HCEC 1CT (cell line): ENCODE measurements at places on chromosomes 11 and 22.

DNA sequence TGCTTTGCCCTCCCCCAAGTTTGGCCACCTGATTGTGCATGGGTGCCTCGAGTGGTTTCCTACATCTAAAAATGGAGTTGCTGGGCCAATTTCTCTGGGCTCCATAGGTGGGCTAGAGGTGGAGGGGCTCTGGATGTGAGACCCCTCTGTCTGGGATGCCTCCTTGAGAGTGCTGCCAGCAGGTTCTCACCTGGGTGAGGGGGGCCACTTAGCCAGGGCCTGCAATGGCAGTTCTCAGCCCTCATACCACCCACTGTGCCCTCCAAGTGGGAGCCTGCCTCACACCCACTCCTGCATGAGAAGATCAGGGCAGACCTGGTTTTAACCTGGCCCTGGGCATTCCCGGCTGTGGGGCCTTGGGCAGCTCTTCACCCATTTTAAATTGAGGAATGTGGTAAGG, 83.9 kb downstream of the CABIN1 start:
- no peak for DNase-seq

DNA sequence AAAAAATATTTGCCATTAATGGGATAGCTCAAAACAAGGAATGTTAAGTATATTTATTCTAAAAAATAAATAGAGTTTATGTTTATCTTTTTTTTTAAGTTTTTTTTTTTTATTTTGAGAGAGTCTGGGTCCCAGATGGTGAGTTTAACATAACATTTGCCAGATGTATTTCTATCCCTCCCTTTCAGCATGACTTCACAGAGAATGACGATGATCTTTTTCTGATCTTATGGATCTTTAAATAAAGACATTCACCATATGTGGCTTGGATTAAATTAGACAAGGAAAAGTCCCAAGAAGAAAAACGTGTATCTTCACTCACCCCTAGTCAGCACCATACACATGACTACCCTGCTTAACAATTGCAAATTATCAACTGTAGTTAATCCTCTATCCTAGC, 839.8 kb upstream of the CNTN5 start:
- DNase-seq, result no peak

DNA sequence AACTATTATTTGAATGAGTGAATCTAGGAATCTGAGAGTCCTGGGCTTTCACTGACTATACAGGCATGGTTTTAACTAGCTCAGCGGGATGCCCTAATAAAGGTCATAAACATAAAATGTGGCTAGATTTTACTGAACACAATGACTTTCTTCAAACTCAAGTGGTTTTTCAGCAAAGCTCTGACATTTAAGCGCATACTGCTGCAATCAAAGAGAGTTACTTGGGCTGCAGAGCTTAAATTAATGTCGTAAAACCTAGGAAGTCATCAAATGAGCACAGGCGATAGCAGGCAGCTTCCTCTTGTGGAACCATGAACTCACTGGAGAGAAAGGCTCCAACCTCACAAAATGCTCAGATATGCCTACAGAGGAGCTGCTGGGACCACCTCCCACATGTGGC, 6.7 kb downstream of the CSNK2A3 start:
- no peak for DNase-seq

DNA sequence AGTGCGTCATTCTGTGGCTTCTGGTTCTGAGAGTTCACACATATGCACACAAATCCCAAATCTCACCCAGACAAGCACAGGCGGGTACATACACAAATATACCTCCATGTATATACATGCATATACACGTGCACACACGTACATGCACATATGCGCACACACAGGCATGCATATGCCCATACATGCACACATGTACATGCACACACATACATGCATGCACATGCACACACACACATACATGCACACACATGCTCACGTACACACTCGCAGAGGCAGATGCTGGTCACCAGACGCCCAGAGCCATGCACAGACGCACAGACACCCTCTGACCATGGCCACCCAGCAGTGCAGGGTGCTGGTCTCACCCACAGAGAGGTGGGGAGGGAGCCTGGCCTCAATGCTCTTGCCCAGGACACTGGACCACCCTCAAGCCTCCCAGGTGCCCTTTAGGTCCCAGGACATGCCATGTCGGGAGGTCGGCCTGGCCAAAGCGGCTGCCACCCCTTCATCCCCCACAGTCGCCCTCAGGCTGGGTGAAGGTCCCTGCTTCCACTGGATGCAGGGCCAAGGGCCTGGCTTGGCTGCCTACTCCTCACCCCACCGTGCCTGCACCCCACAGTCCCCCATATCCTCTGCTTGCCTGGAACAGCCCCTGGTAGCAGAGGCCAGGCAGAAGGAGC, 9.5 kb downstream of the DUSP8 start:
- no peak for DNase-seq

GRCh38 chr11:64500176-64501013, 90.6 kb upstream of the SLC22A12 start:
- no peak for DNase-seq

DNA sequence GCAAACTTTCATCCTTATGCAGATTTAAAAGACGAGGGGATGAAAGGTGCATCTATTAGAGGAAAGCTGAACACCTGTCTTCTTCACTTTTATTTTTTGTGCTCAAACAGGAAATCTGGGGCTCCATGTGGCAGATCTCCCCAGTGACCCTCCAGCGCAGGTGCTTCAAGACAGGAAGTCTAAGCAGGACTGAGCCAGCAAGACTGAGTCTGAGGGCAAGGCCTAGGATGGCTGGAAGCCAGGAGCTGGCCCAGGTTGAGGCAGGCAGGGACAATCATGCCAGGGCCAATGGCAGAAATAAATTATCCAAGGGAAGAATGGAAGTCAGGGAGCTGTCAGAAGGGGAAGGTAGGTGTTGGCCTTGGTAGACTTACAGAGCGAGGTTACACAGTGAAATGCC, 101.1 kb upstream of the SPON1 start:
- DNase-seq, result no peak

- DNase-seq, result no peak
These were observed 16.1 kb downstream of the MUC5B start for GRCh38 chr11:1238767-1239595.

GRCh38 chr11:115168229-115168671, 336.0 kb downstream of the CADM1 start:
- DNase-seq, result no peak

DNA sequence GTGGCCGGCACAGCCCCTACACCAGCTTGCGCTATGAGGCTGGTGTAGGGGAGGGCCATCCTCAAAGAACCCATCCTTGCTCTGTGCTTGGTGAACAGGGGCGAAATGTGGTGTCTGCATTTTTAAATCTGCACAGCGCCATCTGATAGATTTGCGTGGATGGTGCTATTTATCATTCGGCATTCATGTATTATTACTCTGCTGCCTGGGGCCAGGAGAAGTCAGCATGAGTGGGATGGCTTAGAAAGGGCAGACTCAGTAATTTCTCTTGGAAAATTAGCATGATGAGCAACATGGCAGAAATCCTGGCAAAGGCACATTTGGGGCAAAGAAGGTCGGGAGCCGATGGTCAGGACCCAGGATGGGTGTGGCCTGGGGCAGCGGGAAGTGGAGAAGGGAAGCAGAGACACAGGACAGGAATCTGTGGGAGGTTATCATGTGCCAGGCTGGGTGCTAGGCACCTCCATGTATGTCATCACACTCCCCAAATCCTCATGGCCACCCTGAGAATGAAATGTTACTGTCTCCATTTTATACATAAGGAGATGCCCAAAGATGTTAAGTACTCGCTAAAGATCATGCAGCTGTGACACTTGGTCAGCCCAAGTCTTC, 149.0 kb downstream of the CEP164 start:
- DNase-seq, result no peak

- DNase-seq, result no peak
These were observed 225.6 kb downstream of the TMEM135 start for GRCh38 chr11:87263264-87263838.

DNA sequence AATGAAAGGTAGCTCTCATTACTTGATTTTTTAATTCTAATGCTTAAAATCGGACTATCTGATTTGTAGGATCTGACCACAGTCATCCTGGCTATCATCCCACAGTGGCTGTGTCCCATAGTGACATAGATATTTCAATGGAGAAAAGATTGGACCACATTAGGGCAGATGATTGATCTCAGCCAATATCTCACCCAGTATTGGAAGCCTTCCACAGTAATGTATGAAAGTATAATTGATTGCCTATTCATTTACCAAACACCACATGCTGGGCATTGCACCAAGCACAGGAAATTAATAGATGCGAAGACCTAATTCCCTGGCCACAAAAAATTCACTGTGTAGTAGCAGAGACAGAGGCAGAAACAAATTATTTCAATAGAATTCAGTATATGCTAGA, 37.6 kb downstream of the FZD4 start:
- no peak for DNase-seq

DNA sequence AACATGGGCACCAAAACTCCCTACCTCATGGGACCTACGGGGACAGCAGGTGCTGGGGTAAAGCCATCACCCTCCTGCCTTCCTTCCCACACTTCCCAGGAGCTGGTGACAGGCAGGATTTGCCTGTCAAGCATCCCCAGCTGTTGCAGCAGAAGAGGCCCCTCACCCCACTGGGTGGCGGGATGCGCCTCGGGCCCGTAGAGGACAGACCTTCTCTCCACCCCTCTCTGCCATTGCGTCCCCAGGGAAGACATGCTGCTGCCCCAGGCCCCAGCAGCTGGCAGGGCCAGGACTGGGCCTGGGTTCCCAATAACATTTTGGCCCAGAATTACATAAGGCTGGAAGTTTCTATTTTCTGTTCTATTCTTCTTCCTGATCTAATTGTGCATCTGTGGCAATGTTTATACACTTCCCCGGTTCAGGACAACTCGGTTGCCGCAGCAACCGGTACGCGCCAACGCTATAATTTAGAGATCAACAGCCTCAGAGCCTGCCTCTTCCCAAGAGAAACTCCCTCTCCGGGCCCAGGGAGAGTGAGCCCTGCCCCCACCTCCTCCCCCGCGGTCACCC, 25.4 kb downstream of the KCNJ4 start:
- no peak for DNase-seq

GRCh38 chr22:27732391-27732790, 69.2 kb downstream of the MN1 start:
- no peak for DNase-seq

- no peak for DNase-seq
These were observed 63.6 kb downstream of the NFAM1 start for GRCh38 chr22:42368379-42369249.

DNA sequence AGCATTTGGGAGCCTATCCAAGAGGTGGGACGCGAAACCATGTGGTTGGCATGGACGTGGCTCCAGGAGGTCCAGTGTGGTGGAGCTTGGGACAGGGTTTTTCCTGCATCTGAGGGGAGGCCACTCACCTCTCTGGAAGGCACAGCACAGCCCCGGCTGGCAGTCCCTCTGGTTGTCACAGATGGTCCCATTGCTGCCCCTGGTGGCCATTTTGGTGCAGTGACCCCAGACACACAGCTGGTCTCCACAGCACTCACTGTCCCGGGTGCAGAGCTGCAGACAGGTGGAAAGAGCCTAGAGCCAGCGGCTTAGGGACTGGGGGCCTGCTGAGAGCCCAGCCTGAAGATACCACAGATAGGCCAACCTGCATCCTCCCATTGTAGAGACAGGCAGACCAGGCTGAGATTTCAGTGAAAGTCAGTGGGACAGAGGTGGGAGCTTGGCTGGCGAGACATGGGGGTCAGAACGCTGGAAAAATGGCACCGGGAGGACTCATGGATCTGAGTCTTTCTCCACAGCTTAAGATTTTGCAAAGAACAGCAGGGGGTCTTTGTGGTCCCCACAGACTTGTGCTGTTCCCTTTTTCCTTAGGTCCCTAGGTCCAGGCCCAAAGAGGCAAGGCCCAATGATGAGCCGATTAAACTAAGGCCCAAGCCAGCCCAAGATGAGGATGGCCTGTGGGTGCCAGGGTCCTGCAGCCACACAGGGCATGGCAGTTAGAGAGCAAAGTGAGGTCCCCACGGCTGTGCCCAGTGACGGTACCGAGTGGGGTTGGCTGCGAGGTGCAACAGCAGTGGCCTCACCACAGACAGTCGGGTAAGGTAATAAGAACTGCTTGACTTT, 41.4 kb downstream of the DKK3 start:
- DNase-seq, result peak; percentile 44

DNA sequence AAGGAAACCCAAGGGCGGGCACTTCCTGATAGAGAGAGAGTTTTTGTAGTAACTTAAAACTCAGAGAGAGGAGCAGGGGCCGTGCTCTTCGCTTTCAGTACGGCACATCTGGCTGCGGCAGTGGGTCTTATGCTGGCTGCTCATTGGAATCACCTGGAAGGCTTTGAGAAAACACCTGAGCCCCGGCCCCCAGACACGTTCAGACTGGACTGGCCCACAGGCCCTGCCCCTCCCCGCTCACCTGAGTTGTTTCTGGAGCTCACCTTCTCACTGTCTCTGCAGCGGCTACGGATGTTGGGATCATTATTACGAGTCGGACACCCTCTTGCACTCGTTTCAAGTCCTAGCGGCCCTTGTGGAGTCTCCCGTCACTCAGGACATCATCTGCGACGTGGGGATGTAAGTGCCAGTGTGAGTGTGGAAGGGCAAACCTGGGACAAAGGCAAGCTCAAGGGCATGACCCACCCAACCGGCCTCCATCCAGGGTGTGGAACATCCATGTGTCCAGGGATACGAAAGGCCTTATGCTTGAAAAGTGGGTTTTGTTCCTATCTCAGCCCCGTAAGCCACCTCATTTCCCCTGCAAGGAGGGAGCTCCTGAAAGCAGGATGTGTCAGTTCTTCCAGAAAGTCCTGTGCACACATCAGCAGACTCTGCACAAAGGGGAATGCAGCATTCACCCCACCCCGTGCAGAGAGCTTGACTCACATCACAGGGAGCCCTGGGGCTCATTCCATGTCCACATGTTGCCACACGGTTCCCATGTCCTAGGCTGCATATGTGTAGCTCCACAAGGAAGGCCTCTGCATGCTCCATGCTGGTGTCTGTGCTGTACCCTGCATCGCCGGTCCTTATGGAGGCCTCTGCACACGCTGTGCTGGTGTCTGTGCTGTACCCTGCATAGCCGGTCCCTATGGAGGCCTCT, 5.4 kb downstream of the NADSYN1 start:
- DNase-seq, result no peak

DNA sequence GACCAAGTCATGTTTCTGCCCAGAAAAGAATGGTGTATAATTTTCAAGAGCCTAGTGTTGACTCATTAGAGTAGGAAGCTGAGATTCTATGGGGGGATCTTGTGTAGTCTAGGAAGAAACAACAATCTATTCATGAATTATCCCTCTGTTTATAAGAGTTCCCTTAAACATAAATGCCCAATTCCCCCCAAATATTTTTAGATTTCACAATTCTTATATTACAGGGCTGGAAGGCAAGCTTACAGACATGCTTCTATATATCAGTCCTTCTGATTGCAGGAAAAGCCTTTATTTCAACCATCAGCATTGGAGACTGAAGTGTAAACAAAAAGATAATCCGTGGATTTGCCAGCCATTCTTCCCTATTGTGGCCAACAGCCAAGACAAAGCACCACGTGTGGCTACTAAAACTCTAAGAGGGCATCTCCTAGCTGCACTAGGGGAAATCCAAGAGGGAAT, 71.4 kb downstream of the NAT10 start:
- DNase-seq, result no peak

- no peak for DNase-seq
These were observed 43.5 kb downstream of the MIAT start for GRCh38 chr22:26700886-26701285.

GRCh38 chr11:47980907-47981621, 705 bp downstream of the PTPRJ start:
- peak; percentile 43 for DNase-seq
